AG08396 (cell line): ENCODE measurements at places on chromosomes 6 and 20.
A peak's percentile ranks its signal among the peaks of the same experiment; 100 is the strongest.

GRCh38 chr6:37646986-37647764 lies 50.5 kb downstream of the MDGA1 start:
- DNase-seq = no peak

DNA sequence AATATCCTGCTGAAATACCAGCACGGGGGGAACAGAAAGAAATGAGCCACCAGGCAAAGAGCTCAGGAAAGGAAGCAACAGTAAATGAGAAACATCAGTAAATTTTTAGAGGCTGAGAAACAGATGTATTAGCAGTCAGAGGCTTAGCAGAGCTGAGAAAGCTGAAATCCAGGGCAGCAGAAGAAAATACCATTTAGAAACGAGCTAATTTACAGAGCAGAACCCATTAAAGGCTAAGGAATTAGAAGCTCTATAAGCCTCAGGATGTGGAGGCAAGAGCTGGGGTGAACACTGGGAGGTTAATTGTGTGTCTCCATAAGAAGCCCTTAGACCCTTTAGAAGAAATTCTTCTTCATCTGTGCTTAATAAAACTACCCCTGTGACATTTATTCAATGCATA lies 178.6 kb upstream of the RGS17 start:
- DNase-seq = no peak

DNA sequence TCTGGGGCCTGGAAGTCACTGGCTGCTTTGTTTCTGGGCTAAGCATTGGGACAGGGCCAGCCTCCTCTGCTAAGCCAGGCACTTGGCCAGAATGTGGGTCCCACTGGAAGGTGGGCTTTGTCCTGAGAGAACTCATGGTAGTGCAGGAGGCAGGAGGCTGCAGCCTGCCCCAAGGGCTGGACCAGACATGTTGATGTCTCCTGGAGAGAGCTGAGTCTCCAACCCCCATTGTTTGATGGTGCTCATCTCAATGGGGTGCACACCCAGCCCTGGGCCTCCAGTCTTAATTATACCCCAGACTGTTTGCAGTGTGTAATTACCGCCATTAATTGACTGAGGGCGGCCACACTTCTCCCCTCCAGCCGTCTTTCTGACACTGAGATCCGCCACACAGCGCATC lies 220.5 kb upstream of the PMEPA1 start:
- no peak for DNase-seq

DNA sequence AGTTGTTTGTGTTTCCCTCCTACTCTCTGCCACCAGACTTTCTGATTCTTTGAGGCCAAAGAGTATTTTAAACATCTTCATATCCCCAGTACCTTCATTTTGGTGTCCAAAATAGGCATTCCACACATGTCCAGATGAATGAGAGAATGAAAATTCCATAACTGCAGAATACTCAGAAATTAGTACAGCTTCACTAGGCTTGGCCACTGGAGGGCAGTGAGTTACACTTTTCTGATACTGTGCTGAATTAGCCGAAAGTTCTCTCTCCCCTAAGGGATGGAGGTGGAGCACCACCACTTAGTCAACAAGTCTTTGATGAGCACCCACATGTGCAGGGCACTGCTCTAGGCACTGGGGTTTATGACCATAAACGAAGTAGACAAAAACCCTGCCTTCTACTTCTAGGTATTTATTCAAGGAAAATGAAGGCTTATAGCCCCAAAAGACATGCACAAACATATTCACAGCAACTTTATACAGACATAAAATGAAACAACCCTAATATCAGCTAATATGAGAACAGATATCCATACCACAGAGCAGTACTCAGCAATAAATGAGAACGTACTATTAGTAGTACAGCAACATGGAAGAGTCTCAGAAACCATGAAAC lies 46.1 kb upstream of the TMEM217 start:
- peak; percentile 54 for DNase-seq

DNA sequence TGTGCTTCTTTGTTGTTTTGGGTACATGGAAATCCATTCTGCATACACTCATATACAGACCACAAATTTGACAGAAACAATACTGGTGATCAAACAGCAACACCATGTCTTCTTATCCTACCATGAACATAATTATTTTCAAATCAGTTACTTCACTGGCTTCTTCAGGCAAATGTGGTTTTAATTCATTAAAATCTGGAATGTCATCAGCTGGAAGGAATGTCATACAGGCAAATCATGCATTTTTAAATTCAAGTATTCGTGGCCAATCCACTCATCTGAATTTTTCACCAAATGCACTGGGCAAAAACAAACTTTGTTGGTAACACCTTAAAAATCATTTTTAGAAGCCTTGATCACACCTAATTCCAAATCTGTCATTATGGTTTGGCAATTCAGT lies 59.3 kb downstream of the KIF6 start:
- no peak for DNase-seq

GRCh38 chr20:53845980-53846379 lies 224.4 kb downstream of the BCAS1 start:
- DNase-seq = no peak

DNA sequence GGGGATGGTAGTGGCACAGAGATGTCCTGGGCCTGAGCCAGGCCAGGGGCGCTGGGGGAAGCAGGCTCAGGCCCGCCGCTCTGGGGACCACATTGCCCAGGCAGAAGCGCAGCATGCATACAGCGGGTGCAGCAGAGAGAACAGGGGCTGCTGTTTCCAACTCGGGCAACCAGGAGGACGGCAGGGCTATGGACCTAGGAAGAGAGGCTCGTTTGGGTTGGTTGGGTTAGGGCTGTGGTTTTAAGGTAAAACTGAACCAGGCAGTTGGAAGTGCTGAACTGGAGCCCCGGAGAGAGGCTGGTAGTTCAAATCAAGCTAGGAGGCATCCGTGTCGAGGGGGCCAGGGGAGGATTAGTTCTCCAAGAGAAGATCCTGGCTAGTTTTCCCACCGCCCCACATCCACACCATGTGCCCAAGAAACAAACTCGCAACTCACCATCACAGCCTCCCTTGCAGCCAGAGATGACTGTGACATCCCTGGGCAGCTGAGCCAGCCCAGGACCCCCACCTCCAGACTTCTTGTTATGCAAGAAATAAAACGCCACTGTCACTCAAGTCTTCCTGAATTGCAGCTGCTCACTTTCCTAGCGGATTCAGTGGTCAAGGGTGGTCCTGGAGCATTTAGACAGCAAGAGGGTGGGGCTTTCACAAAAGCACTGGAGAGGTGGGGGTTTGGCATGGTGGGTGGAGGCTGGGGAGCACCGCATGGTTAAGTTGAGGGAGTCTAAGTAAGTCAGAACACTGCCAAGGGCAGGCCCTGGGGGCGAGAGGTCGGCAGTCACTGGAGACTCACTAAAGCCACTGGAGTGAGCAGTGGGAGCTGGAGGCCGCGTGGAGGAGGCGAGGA lies 161.2 kb downstream of the GRM4 start:
- DNase-seq = no peak

DNA sequence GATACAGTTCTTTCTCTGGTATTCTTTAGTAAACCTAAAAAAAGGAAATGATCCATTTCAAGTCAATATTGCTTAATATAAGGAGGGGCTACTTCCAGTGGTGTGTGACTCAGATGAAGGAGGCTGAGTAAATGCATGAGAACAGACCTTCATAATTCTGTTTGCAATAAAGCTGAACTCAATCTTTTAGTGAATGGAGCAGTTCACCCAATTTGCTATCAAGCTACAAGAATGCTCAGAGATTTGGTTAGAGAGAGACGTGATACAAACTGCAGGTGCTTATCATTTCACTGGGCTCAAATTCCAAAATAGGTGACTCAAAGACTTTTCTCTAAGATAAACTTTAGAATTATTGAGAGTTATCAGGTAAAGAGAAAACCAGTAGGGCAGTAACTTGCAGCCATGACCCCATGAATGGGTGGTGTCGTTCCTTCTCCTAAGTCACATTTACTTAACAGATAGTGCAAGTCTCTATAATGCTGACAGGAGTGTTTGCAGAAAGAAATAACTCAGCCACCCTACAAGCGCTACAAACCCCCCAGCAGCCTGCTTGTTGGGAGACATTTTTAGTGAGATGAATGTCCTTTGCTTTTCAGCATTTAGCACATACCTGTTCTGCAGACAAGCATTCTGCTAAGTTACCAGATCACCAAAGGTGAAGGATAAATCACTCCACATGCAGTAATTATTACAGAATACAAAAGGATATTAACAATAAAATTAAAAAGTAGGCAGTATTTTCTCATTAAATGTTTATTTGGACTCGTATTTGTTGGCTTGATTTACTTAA lies 16.4 kb upstream of the BLOC1S5 start:
- DNase-seq = peak; percentile 32

DNA sequence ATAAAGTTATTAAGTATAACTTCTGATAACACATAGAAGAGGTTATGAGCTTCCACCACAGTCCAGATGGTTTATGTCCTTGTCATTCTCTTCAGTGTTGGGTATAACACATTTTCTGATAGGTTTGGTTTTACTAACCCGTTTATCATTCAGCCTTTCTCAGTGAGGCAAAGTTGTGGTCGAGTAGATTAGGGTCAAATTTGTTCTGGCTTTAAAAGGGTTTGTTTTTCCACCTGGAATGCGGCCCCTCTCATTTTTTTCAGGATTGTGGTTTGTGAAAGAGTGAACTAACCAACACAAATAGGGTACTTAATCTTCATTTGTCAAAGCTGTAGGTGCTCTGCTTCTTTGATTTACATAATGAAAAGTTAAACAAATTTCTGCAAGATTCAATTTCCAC lies 204.2 kb upstream of the ASCC3 start:
- DNase-seq = no peak

- peak; percentile 54 for DNase-seq
Measured at GRCh38 chr6:150072201-150072600, 3.3 kb upstream of the ULBP3 start.

DNA sequence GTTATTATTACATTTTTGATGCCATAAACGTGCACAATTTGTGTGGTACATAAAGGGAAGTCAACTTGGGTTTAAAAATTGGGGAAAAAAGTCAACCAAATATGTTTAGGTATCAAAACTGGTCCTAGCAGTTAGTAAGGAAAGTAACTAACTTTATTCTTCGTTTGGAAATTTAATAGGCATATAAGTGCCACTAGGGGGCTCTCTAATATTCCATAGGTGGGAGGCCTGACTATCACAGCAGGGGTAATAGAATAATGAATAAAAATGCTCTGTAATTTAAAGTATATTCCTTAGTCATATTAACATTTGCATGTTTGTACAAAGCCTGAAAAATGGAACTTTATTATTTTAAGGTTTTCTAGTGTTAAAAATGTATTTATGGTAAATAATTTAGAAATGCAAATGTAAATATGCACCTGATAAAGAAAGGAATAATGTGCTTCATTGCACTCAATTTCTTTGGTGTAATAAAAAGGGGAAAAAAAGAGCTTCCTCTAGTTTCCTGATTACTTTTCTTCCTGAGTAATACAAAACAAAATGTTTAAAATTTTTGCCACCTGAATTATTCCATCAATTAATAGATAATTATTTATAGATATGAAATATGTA lies 125.7 kb upstream of the HDAC2 start:
- peak; percentile 19 for DNase-seq

DNA sequence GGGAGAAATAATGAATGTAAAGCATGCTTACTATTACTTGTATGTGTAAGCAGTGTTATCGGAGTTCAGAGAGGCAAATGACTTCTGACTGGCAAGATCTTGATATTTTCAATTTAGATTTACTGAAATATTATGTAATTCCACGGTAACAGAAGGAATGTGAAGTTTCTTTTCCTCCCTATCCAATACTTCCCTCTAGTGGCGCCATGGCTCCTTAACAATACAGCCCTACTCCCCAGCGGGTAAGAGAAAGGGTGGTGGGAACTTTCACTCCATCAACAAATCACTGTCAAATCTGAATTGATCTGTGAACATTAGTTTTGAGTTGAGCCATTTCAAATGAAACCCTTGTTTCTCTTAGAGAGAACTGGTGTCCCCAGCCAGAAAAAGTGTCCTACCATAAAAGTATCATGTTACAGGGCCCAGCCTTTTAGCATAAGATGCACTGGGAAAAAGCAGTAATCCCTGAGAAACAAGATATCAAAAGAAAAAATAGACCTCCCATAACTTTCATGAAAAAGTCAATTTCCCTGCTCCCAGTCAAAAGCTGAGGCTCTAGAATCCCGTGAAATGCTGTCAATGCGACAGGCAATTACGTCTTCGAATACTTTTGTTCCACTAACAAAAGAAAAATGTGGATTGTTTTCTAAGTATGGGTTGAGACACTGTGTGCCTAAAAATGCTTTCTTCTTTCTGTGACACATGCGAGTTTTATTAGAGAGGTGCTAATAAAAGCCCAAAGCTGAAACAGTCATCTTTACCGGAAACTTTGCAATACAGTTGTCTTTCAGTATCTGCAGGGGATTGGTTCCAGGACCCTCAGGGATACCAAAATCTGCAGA lies 12.9 kb downstream of the COX7A2 start:
- peak; percentile 55 for DNase-seq

GRCh38 chr6:143612186-143612585 lies 65.6 kb upstream of the PHACTR2 start:
- no peak for DNase-seq

- DNase-seq = no peak
Measured at GRCh38 chr6:132651062-132651461, 7.9 kb downstream of the TAAR1 start.

DNA sequence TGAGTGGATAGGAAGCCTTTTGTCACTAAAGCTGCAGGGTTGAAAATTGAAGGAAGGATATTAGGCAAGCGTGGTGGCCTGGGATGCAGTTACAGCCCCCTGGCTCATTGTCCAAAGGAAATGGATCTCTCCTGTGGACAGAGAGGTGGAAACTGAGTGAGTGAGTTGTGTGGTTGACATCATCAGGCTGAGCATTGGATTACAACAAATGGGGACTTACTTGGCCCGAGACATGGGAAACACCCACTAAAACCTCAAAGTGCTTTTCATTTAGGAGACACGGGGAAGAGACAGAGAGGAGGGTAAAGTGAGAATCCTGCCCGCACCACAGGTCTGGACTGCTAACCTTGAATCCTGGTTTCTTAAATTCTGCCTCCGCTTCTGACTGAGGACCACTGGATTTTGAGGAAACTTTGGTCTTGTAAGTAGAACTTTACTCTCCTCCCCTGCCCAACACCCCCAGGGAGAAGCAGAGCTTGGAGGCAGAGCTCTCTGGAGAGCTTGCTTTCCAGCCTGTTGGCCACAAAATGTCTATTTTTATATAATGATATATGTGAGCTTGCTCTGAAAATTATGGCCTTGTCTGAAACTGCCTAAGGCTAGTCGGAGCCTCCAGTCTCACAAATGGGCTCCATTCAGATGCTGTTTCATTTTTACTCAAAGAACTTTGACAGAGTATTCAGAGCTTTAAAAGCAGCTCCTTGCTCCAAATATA lies at the start of gene PKIG:
Gene PKIG (plus strand): TSS at position 269 of the 715 bp plus-strand sequence. CDS start 31,978 bp downstream, outside the sequence.
- peak; percentile 57 for DNase-seq

- DNase-seq = no peak
Measured at GRCh38 chr6:28729501-28730402, 194.0 kb downstream of the TRIM27 start.
